Stimulated activated CD8-positive, alpha-beta memory T cell treated with anti-CD3 and anti-CD28 coated beads, Interleukin-7, amount 100 ng/mL, for 24 hours (primary cell): ENCODE measurements at places on chromosomes 7 and 10.

GRCh38 chr10:112213836-112214235 is 30.3 kb upstream of the GPAM start:
- no peak for DNase-seq

DNA sequence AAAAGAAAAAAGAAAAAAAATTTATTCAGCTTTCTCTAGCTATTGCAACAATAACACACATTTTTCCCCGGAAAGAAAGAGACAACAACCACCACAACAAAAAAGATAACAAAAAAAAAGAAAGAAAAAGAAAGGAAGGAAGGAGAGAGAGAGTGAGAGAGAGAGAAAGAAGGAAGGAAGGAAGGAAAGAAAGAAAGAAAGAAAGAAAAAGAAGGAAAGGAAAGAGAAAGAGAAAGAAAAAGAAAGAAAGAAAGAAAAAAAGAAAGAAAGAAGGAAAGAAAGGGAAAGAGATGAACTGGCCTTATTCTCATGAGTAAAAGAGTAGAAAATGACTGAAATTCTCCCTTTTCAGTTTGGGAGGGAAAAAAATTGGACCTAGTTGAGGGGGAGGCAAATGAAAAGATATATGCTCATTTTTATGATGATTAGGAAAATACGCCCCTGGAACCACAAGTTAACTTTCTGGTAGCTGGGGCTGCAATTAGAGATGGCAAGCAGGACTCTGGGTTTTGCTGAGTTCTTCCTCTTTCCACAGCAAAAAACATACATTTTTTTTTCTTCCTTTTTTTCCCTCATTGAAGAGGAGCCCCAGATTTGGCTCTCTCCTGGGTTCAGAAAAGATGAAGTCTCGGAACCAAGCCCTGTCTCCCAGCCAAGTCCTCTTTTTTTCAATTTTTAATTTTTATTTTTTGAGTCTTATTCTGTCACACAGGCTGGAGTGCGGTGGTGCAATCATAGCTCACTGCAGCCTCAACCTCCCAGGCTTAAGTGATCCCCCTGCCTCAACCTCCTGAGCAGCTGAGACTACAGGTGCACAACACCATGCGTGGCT is 12.6 kb upstream of the PRDX3 start:
- DNase-seq: no peak

DNA sequence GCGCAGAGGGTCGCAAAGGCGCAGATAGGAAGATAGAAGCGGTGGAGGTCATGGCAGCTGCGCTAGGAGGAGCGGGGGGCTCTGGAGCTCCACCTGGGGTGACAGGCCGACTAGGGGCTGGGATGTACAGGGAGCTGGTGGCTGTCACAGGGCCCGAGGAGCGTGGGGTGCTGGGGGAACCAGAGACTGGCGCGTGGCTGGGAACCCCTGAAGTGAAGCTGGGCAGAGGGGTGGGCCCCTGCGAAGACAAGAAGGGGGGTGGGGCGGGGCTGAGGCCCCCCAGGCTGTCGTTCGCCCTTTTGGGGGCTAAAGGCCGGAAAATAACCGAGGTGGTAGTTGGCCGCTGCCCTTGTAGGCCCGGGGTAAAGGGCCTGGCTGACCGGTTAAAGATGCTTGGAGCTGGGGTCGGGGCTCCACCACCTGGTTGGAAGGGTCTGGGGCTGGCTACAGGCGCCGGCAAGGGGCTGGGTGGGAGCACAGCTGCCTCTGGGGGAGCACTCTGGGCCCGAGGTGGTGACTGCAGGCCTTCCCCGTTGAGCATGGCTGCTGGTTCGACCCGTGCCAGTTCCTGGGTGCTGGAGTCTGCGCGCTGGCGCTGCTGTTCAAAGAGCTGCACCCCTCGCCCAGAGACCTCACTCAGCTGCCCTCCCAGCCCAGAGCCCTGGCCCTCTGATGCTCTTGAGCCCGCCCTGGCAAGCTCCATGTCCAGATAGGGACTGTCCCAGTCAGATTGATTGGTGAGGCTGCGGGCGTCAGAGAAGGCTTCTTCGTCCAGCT is 6.8 kb upstream of the MYOZ1 start:
- DNase-seq: no peak

DNA sequence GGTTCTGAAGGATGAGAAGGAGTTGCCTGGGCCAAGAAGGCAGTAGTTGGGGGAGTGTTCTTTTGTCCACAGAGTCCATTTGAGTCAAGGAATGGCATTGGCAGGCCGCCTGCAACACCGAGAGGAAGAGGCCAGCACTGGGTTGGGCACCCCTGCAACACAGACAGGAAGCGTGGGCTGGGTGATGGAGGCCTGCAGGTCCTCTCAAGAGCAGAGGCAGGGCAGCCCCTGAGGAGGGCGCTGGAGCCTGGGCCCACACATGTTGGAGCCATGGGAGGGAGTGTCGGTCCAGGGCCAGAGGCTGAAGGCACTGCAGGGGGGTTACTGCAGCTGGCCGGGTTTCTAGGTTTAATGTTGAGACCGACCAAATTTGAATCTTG is 137.3 kb downstream of the PTPN20 start:
- no peak for DNase-seq

DNA sequence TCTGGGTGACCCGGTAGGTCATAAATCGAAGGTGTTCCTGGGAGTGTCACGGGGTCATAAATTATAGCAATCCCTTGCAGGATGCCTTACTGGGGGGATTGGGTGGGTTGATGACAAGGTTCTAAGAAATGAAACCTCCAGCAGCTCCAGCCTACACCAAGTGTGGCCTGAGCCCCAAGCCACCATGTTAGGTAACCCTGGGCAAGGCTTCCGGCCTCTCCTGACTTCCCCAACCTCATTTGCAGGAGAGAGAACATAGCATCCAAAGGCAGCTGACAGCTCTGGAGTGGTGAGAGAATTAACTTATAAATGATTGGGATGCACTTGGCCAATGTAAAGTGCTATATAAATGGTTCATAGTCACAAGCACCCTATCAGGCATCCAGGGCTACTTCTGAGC is 52.8 kb upstream of the TMEM273 start:
- DNase-seq: no peak

DNA sequence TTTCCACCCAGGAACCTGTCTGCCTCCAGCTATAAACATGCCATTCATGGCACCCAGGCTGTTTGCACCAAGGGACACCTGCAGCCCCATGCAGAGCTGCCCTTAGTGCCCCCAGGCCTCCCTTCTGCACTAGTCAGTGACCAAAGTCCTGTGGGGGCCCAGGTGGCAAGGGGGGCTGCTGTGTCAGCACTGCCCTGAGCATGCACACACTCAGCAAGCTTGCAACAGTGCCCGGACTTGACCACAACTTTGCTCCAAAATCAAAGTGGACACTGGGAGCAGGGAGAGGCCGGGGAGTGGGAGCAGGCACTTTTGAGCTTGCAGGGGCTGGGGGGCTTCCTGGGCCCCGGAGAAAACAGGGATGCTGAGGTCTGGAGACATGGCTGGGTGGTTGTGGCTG is 192.9 kb upstream of the MBL2 start:
- no peak for DNase-seq

- DNase-seq: no peak
Observed at GRCh38 chr10:124152139-124153022, 59.0 kb upstream of the CHST15 start.

- no peak for DNase-seq
Observed at GRCh38 chr10:43218206-43218950, 48.5 kb downstream of the RASGEF1A start.

DNA sequence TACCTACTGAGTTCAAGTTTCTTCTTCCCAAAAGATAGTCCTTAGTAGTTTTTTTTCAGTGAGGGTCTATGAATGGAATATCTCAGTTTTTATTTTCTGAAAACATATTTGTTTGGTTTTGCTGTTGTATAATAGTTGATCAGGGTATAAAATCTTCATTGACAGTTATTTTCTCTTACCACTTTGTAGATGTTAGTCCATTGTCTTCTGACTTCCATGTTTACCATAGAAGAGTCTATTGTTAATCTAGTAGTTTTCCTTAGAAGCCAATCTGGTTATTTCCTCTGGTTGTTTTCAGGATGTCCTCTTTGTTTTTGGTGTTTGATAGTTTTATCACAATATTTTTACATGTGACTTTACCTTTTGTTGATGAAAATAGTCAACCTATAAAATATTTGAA is 5.5 kb upstream of the ZNF777 start:
- no peak for DNase-seq

DNA sequence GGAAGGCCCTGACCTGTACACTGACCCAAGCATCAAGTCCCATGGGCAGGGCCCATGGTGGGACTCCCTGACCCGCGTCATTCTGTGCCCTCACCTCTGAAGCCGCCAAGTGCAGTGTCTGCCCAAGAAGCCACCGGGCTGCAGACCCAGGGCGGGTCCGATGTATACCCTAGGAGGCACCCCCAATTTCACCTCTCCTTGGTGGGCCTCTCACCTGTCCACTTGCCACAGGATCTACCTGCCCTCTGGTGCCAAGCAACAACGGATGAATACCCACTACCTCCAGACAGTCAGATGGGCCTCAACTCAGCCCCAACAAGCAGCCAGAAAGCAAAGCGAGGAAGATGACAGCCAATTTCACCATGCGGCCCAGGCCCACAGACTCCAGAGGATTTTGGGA is 92.6 kb downstream of the CTBP2 start:
- no peak for DNase-seq

DNA sequence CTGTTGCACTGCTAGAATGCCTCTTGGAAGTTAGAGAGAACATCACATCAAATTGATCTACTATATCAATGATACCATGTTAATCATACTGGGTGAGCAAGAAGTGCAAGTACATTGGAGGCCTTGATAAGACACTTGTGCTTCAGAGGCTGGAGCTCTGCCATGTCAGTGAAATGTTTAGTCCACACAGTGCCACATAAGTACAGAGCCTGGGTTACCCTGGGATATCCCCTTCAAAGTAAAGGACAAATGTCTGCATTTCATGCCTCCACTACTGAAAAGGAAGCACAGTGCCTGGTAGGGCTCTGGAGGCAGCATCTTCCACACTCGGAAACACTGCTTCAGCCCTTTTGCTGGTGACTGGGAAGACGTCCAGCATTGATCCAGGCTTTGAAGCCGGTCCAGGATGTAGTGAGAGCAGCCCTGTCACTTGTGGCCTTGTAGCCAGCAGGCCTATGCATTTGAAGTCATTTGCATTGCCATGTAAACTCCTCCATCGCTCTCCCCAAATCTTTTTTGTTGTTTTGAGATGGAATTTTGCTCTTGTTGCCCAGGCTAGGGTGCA is 15.7 kb upstream of the STN1 start:
- DNase-seq: no peak

DNA sequence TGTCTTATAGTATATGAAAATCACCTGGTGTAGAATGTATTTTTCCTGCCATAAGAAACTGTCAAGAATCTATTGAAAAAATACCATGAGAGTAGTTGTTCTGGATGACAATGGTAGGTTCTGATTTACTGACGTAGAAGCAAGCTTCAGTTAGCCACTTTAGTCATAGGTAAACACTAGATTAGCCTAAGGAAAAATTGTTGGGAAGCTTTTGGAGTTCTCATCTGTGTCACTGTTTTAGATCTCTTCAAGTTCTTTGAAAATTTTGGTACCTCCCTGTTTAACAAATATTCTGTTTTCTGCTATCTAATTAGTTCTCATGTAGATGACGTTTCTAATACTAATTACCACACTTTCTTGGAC is 131.8 kb downstream of the ADK start:
- no peak for DNase-seq

GRCh38 chr7:155639958-155640520 is 4.4 kb upstream of the RBM33 start:
- DNase-seq: no peak
